ENCODE measurements at places on chromosomes 6 and 20. TPM values are rescaled to one million over a fixed set of nuclear protein-coding genes. Genes with fewer than 3 reads are reported as not detected.

- H3K4me1 ChIP-seq: peaks cover 5% of the 10 kb centered on the region
- no peak overlapping the region for H3K27ac ChIP-seq
- H3K27me3 ChIP-seq: no peaks in the 10 kb centered on the region
- H3K36me3 ChIP-seq: no peaks in the 10 kb centered on the region
- no peak overlapping the region for H3K4me3 ChIP-seq
These were observed 211.9 kb downstream of the ZNF217 start for GRCh38 chr20:53381568-53382262.

GRCh38 chr6:25465941-25466340 is 186.1 kb upstream of the SCGN start:
- no peaks in the 10 kb centered on the region for H3K36me3 ChIP-seq
- no peak overlapping the region for H3K4me3 ChIP-seq
- no peaks in the 10 kb centered on the region for H3K27me3 ChIP-seq
- H3K27ac ChIP-seq: no peak overlapping the region
- DNase-seq: no peak
- no peaks in the 10 kb centered on the region for H3K4me1 ChIP-seq

DNA sequence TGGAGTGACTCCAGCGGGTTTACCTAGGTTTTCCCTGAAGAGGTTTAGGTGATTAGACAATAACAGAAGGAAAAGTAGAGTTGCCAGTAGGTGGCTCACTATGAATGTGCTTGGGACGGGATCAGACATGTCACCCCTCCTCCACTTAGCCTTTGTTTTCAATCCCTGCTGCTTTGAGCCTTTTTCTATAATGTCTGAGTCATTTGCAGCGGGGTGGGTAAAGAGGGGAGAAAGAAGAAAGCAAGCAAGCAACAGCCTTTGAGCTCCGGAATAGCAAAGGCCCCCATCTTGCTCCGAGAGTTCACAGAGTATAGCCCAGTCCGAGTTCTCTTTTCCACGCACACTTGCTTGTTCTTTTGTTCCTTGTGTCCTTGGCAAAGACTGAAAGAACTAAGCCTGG is 129.1 kb downstream of the PACRG start:
- DNase-seq: no peak
- H3K4me1 ChIP-seq: peaks cover 15% of the 10 kb centered on the region
- no peak overlapping the region for H3K4me3 ChIP-seq

B4GALT5 gene
- total RNA-seq: 8.5 TPM
